ENCODE measurements at places on chromosomes 1 and 21.

GRCh38 chr1:185045814-185046492, 595 bp downstream of the RNF2 start:
- peak; percentile 53 for DNase-seq

GRCh38 chr1:219529116-219529515, 83.8 kb downstream of the ZC3H11B start:
- DNase-seq, result no peak

DNA sequence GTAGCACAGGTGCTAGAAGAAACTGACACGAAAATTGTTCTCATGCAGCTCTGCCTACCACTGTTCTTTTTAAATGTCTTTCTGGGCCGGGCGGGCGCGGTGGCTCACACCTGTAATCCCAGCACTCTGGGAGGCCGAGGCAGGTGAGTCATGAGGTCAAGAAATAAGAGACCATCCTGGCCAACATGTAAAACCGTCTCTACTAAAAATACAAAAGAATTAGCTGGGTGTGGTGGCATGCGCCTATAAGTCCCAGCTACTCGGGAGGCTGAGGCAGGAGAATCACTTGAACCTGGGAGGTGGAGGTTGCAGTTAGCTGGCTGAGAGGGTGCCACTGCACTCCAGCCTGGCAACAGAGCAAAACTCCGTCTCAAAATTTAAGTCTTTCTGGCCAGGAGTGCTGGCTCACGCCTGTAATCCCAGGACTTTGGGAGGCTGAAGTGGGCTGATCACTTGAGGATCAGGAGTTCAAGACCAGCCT, 947 bp upstream of the RIT1 start:
- no peak for DNase-seq

GRCh38 chr1:159918352-159919200, 6.7 kb downstream of the TAGLN2 start:
- DNase-seq, result no peak

- no peak for DNase-seq
These were observed 78.9 kb downstream of the OBSCN start for GRCh38 chr1:228286505-228287417.

- no peak for DNase-seq
These were observed 11.0 kb downstream of the LDLRAP1 start for GRCh38 chr1:25554430-25554780.

- no peak for DNase-seq
These were observed 62.9 kb downstream of the IFI44 start for GRCh38 chr1:78712467-78713051.

GRCh38 chr1:2163205-2163604, 31.4 kb downstream of the FAAP20 start:
- DNase-seq, result no peak

DNA sequence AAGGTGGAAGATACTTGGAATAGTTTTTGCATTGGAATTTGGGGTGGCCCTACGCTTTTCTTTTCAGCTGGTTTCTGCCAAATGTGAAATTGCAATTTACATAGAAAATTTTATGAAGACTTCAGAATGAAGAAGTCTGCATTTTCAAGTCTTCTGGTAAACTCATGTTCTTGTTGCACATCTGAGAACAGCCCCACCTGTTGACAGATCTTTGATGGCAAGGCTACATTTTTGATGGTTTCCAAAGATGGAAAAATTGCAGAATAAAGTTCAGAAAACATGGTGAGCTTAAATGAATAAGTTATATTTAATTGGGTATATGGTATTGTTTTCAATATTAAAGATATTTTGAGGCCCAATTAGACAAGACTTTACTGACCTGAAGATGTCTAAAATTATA, 25.4 kb downstream of the OLFM3 start:
- DNase-seq, result no peak

DNA sequence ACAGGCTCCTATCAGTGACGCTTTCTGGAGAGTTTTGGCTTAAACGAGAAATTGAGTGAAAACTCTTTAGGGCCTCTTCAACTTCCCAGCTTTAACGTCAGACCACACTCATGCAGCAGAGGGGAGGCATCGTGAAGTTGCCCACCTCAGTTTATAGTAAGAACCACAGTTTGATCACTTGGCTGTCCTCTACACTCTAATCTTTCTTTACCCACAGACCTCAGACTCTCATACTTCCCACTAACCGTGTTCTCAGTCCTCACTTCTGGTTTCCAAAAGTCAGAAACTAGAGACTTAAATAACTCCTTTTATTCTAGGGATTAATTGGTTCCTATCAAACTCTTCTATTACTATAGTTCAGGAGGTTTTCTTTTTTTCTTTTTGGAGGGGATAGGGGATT, 302.2 kb downstream of the NTNG1 start:
- no peak for DNase-seq

DNA sequence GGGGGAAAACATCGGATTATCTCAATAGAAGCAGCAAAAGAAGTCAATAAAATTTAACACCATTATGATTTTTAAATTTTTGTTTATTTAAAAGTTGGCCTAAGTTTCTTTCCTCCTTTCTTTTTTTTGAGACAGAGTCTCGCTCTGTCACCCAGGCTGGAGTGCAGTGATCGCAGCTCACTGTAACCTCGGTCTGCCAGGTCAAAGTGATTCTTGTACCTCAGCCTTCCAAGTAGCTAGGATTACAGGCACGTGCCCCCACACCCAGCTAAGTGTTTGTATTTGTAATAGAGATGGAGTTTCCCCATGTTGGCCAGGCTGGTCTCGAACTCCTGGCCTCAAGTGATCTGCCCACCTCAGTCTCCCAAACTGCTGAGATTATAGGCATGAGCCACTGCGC, 20.9 kb downstream of the SLC2A5 start:
- DNase-seq, result no peak

GRCh38 chr1:78627321-78627720, 7.1 kb downstream of the IFI44L start:
- DNase-seq, result no peak

DNA sequence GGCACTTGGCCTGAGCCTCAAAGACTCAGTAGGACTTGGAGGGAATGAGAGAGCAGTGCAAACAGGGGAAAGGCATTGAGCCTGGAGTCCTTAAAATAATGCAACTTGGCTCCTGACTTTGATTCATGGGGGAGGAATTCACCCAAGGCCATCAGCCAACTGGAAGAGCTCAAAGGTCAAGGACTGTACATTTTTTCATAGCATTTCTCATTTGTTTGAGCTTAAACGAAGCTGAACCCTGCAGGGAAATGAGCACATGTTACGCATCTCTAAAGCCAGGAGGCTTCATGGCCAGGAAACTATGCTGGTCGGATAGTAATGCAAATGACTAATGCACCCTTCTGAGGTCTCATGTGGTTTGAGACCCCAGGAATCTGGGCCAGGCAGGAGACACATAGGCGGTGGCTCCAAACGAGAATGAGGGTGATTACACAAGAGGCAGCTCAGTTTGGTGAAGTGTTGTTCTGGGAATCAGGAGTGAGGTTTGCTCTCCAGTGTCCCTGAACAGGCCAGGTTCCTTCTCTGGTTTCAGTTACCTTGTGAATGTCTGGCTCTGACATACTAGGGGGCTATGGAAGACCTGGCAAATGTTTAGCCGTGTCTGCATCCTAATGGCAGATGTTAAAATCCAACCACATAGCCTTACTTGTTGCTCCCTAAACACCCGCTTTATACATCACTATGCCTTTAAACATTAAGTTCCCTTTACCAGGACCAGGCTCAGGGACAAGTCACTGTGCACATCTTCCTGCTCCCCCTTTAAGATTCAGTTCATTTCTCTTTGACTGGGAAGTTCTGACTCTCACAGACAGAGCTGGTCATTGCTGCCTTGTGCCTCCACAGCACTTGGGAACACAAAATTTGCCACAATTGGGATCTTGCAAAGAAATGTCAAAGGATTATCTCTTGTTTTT, 503.9 kb upstream of the USP24 start:
- no peak for DNase-seq

DNA sequence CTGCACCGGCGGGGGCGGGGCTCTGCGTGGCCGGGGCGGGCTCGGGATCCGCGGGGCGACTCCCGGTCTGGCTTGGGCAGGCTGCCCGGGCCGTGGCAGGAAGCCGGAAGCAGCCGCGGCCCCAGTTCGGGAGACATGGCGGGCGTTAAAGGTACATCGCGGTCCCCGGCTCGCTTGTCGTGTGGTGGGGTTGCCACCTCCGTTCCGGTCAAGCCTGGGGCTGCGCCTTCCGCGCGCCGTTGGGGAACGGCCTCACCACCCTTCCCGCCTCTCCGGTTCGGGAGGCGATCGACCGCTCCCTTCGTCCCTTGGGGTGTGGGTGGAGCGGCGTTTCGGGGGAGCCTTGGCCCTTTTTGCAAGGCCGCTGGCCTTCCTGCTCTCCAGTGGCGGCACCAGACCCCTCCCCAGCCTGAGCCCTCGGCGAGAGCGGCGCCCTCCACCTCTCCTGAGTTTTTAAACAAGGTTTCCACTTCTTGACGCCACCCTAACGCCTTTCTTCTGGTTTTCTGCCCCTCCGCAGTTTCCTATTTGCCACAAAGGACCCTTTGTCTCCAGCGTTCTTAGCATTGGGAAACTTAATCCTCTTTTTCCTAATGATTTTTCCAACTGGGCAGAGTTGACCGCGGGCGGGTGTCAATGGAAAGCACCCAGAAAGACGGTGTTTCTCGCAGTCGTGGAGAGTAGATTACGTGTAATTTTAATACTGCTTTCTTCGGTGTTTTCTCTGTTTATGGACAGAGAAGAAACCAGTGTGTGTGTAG, at the start of the genes LEPR and LEPROT:
Gene LEPR (plus strand): TSS at position 79 of the 761 bp plus-strand sequence. CDS start 144,898 bp downstream, outside the sequence.
Gene LEPROT (plus strand): TSS at position 79 of the 761 bp plus-strand sequence. CDS start 57 bp downstream, at position 136.
- DNase-seq, result no peak

DNA sequence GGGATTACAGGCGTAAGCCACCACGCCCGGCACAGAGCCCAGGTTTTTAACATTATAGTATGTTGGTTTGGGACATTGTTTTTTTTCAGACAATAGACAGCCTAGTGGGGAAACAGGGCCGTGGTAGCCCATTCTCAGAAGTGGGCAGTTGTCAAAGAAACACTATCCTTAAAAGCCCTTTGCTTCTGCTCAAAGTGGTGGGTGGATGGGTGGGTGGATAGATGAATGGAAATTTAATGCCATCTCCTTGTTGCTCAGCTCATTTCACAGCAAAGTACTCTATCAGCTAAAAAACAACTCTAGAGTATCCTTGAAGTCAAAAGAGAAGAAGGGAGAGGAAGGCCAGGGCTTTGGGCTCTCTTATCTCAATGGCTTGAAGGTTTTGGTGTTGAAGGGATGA, 137.8 kb downstream of the RRAGC start:
- DNase-seq, result no peak

DNA sequence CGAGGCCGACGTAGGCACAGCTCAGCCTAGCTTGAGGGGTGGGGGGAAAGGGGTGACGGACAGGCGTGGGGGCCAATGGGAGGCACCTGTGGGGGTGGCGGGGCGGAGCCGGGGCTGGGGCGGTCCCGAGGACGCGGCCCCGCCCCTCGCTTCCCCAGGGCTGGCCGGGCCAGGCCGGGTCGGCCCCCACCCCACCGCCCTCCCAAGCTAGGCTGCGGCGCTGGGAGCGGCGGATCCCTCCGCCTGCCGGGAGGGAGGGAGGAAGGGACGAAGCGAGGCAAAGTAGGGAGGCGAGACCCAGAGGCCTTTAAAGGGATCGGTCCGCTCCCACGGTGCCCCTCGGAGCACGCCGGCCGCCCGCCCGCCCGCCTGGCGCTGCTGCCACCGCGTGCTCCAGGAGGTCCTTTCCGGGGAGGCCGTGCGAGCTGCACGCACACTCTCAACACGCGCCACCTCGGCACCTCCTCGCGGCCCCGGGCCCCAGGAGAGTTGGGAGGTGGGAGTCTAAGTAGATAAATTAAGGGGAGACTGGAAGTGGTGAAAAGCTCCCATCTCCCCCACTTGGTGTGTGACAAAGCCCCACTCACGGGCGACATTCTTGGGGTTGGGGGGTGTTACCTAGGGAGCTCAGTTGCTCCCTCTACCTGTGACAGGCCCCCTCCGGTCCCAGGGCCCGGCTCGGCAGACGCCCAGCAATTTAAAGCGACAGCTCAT, 375 bp upstream of the MEF2D start:
- peak; percentile 94 for DNase-seq

GRCh38 chr21:29540289-29540688, 241.6 kb downstream of the BACH1 start:
- DNase-seq, result no peak

GRCh38 chr1:209202830-209203532, 380.5 kb upstream of the CAMK1G start:
- peak; percentile 27 for DNase-seq

- DNase-seq, result no peak
These were observed 97.7 kb downstream of the CRYAA start for GRCh38 chr21:43266534-43266933.

GRCh38 chr1:53022179-53022578, 39.8 kb upstream of the PODN start:
- no peak for DNase-seq

DNA sequence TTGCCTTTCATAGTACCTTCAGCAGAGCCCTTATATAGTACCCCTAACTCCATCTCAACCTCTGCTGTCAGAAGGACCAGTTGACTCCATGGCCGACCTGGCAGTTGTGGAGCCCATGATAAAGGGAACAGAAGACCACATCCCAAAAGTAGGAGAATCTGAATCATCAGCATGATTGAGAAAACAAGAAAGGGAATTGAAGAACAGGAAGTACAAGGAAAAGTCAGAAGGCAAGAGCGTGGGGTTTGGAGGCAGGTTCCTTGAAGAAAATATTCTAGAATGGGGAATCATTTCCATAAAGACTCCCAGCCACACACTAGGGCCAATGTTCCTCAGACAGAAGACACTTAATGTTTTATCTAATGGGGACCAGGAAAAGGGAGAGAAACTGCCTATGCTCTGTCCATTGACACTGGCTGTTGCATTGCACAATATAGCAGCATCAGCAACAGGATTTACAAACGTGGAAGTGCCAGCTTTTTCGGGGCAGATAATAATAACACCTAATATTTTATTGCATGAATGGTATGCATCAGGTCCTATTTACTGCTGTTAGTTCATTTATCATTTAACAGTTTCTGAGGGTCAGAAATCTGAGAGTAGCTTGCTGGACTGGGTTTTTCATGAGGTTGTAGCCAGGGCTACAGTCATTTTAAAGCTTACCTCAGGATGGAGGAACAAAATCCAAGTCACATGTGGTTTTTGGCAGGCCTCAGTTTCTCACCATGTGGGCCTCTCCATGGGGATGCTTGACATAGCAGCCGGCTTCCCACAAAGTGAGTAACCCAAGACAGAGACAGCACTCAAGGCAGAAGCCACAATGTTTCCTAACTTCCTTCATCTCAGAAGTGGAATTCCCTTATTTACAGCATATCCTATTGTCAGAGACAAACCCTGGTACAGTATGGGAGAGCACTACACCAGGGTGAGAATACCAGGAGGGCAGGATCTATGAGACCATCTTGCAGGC, 483.4 kb downstream of the PLPP3 start:
- no peak for DNase-seq

GRCh38 chr21:42320791-42321190, 5.6 kb upstream of the TFF3 start:
- no peak for DNase-seq

DNA sequence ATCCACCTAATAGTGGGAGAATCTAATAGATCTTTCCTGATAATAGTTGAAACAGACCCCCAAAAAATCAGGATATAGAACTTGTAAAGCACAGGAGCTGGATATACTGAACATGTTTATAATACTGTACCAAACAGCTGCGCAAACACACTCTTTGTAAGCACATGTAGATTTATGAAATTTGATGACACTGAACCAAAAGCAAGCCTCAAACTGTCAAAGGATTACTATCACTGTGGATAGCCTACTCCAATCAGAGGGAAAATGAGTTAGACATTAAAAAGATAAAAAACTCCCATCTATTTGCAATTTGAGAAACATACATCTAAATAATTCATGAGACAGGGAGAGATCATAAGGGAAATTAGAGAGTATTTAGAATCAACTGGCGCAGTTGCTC, 26.1 kb downstream of the RCAN3 start:
- DNase-seq, result no peak

- DNase-seq, result no peak
These were observed 56.7 kb downstream of the SLC37A1 start for GRCh38 chr21:42570362-42570761.
